Mucosa of gallbladder (tissue), 1 donor: ENCODE measurements at places on chromosomes 2 and 18.
A peak's percentile ranks its signal among the peaks of the same experiment; 100 is the strongest.

- DNase-seq: no peak
These were observed 29.4 kb downstream of the SDC1 start for GRCh38 chr2:20195431-20196033.

GRCh38 chr18:45357686-45358470 is 257.4 kb upstream of the SLC14A2 start:
- DNase-seq: peak; percentile 67

DNA sequence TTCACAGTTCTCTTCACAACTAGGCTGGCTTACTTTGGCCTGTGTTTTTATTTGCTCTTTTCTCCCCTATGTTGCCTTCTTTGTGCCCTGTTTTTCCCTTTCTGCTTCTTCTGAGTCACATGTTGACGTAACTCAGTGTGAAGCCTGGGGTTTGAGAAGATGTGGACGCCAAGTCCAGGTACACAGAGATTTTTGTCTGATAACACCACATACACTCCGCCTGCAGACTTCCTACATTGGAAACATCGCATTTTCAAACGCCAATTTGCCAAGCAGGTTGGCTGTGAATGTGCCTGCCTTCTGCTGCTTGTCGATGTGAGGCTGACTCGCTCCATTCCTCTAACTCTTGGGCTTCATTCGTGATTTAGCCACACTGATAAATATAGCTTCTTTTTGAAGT is 62.6 kb upstream of the FN1 start:
- DNase-seq: no peak

DNA sequence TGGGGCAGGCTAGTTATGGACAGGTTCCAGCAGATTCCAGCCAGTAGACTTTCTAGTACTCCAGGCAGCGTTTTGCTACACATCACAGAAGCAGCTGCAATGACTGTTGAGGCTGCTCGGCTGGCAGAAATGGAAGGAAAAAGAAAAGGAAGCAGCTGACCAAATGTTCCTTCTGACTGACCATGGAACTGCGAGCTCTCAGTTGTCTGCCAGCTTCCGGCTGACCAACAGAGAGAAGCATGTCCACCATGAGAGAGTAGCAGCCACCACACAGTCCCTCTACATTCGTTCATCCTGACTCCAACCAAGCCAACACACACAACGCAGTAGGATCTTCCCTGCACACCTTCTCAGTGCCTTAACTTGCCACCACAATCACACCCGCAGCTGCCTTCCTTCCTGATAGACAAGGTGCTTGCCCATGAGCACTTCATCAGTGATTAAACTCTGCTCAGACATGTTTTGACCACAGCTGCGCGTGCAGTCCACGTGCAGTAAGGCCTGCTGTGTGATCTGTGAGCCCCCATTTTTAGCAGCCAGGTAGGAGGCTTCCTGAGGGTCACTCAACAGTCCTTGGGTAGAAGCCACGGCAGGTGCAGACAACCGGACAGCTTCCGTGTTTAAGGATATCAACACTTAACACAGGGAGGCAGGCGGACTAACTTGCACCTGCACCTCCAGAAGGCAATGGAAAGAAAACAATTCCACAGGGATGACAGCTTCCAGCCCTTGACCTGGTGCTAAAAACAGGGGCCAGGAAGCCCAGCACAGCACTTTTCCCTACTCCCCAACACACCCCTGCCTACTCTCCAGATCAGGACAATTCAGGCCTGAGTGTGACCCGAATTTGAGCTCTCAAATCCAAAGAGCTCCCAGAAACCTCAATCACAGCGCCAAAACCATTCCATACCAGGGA is 996 bp downstream of the TGFBRAP1 start:
- DNase-seq: peak; percentile 17

- DNase-seq: no peak
These were observed 91.9 kb upstream of the KCNE4 start for GRCh38 chr2:222960126-222960525.

- no peak for DNase-seq
These were observed 75.2 kb downstream of the SOWAHC start for GRCh38 chr2:109689182-109689930.

DNA sequence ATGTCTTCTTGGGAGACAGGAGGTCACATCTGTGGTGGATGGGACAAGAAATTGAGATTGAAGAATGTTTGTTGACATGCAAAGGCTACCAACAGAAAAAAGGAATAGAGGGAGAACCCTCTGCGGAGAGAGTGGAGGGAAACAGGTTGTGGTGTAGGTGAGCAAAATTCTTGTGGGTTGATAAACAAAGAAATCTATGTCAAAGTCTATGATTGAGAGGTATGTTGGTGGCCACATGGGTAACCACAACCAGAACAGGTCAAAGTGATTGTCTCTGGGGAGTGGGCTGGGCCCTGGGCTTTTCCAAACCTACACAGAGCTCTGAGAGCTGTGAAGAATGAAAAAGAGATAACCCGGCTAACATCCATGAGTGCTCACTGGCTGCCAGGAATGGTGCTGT is 62.8 kb upstream of the NCK2 start:
- DNase-seq: no peak

DNA sequence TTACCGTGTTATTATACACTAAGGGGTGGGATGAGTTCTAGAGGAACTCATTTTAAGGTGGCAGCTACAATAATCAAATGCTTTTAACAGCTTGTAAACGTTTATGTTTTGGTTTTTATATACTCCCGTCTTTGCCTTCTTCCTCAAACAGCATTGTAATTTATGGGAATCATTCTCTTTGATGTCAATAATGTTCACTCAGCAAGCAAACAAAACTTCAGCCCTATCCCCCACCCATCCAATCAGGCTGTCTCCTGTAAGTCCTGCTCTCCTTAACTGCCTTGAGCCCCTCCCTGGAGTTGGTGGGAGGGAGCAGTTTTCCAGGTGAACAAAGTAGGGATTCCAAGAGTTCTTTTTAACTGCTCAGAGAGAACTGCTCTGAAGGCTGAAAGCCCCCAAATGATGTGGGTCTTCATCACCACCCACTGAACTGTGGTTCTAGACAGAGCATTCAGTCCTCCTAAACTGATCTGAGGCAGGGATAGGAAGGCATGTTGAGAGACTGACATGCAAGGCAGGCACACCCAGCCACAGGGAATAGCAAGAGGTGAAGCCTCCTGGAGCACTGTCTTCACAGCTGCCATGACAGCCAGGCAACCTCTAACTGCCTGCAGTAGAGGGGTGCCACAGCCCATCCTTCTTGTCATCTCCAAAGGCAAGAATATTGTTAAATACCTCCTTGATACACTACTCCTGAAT is 17.5 kb downstream of the MYO5B start:
- DNase-seq: no peak

DNA sequence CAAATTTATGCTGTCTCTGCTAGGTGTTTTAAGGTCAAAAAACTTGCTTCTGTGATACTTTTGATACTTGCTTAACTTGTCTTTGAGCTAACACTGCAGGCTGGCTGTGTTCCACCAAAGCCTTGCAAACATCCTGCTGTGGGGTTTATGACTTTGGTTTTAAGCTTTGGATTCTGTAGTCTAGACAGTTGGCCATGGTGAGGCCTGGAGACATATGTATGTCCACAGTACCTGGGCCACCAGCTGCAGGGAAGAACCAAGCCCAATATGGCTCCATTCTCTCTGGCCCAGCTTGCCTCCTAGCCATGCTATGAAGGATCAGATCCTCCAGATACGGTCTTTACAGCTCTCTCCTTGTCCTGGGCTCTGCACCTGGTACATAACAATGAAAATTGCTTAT is 113.9 kb downstream of the INO80D start:
- DNase-seq: no peak

DNA sequence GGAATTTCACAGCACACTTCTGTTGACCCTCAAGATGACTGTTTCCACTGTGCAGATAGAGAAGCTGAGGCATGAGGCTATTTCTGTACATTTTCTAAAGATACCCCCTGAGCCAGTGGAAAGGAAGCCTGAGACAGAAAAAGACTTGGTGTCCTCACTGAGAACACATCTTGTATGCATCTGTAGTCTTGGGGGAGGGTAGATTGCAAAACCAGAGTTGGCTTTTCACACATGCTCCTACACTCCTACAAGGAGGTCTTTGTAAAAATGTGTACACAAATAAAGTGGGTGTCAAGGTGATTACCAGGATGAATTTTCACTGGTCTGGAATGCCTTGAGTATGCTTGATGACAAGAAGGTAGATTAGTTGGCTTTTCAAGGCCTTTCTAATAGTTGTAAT is 98.0 kb downstream of the KCTD18 start:
- no peak for DNase-seq

- DNase-seq: peak; percentile 23
These were observed 131.0 kb downstream of the SNTG2 start for GRCh38 chr2:1081451-1082225.

- no peak for DNase-seq
These were observed 196.7 kb downstream of the SH3BP4 start for GRCh38 chr2:235148201-235149170.

DNA sequence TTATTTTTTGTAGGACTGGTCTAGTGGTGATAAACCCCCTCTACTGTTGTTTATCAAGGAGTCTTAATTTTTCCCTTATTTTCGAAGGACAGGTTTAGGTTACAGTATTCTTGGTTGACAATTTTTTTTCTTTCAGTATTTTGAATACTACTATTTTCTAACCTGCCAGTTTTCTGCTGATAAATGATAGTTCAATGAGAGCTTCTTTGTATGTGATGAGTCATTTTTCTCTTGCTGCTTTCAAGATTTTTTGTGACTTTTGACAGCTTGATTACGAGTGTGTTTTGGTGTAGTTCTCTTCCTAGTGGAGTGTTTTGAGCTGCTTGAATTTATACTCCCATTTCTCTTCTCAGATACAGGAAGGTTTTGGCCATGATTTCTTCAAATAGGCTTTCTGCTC is 77.5 kb downstream of the ACSL3 start:
- no peak for DNase-seq

DNA sequence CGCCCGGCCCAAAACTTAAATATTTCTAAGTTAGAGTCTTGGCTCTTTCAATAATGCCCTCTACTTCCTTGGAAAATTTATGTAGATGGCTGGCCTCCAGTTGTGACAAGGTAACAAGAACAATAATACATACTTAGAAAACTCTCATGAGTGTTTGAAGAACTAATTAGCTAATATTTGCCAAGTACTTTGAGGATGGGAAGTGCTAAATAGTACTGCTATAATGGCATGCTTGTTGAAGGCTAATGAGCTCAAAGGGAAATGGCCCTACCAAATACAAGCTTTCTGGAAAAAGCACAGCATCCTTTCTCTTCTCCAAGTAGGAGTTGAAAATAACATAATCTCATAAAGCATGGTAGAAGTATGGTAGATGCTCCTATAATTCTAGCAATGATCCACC is 1022.2 kb upstream of the PIK3C3 start:
- no peak for DNase-seq

DNA sequence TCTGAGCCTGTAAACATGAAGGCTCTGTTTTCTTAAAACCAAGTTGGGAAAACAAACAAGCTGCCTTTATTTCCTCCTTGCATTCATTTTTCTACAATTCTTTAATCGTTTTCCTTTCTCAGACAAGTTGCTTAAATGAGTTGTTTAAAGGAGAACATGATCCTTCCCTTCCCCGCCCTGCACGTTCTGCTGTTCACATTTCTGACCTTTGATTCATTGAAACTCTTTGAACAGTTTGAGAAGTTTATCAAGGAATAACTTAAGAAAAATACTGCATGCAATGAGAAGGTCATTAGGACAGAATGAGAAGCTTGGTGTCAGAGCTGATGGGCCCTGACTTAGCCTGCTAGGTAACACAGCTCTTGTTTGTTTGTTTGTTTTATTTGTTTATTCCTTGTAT is 181.6 kb downstream of the PARD3B start:
- DNase-seq: no peak

DNA sequence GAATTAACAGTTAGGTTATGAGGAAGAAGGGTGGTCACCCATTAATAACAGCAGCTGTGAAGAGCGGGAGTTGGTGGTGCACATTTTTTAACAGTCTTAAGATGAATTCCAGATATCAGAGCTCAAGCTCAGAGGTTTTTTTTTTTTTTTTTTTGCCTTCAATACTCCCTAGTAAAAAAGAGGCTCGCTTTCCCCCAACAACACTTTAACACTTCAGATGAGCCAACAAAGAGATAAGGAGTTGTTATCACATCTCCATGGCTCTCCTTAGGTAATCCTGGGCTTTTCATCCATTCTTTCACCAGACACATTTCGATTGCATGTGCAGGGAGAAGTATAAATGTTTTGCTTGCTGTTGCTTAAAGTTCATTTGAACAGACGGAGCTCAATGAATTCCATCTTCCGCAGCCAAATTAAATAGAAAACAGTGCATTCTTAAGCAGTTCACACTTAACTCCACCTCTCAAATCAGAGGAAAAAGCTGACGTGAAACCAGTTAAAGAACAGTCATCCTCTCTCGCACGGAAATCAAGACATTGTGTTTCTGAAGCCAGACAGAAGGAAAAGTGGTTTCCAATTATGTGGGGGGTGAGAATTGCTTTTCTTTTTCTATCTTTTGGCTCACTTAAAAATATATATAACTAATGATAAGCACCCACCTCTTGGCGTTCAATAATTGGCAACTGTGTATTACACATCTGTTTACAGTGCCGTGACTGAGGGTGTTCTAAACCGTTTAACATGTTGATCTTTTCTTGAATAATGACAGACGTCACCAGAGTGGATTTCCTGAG is 118.2 kb downstream of the ZNF521 start:
- no peak for DNase-seq

- DNase-seq: no peak
These were observed 131.6 kb upstream of the PKDCC start for GRCh38 chr2:41916177-41916576.

DNA sequence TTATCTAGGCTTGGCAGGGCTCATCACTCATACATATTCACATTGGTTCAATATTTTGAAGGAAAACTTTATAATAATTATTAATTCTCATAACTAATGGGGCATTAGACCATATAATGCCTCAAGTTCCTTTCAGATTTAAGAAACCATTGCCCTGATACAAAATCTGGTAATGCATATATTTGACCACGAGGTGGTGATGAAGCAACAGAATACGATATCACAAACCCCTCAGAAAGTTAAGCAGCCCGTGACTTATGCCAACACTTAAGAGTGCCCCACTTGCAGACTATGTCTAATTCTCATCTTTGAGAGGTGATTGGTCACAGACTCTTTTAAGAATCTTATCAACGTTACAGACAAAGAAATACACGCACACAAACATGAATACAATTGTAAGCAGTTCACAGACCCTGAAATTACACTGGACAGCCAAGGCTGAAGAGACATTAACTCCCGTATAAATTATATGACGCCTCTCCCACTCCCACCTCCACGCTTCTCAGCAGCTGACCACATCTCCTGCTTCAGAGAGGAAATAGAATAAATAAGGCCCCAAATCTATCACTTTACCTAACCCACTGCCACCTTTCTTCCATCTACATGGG is 20.7 kb upstream of the DNAH6 start:
- DNase-seq: no peak
